Bladder microvascular endothelial cell (primary cell): ENCODE measurements at places on chromosomes 5 and 9. TPM values are rescaled to one million over a fixed set of nuclear protein-coding genes. Genes with fewer than 3 reads are reported as not detected.

PFN3 gene
- not detected in 2 replicates for total RNA-seq

SH3PXD2B gene
- 7.4 and 22.9 TPM in 2 replicates for total RNA-seq

PBX3 gene
- total RNA-seq: 10.4 and 24.5 TPM in 2 replicates

MARVELD2 gene
- total RNA-seq: 0.81 and 4.4 TPM in 2 replicates

MYMK gene
- not detected in 2 replicates for total RNA-seq

LRRC19 gene
- not detected in 2 replicates for total RNA-seq
